ENCODE measurements at places on chromosomes 16 and 17. TPM values are rescaled to one million over a fixed set of nuclear protein-coding genes. Genes with fewer than 3 reads are reported as not detected.
A peak's percentile ranks its signal among the peaks of the same experiment; 100 is the strongest.

GRCh38 chr16:88368036-88368435 lies 14.7 kb upstream of the ZNF469 start:
- DNase-seq, result no peak

DNA sequence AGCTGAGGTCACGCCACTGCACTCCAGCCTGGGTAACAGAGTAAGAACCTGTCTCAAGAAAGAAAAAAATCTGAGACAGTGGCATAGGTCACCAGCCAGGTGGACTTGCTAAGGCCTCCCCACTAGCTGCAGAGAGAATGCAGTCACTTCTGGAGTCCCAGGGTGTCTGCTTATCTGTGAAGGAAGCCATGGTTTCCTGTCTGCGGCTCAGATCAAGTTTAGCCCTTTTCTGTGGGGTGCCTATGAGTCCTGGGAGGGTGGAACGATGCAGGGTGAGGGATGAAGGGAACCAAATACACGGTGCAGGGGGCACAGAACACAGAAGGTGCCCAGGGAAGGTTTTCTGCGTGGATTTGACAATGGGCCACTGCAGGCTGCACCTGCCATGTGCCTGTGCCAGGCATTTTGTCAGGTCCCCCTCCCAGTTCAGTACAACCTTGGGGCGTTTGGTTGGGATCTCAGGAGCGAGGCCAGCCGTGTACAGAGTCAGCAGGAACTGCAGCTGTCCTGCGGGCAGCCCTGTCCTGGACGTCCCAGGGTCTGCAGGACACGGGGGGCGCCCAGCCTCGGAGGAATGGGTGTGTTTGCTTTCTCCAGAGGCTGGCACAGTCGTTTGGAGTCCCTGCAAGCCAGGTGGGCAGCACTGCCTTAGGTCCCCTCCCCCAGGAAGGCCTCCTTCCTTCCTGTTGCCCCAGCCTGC lies 41.8 kb downstream of the RAB11FIP4 start:
- no peak for DNase-seq

DNA sequence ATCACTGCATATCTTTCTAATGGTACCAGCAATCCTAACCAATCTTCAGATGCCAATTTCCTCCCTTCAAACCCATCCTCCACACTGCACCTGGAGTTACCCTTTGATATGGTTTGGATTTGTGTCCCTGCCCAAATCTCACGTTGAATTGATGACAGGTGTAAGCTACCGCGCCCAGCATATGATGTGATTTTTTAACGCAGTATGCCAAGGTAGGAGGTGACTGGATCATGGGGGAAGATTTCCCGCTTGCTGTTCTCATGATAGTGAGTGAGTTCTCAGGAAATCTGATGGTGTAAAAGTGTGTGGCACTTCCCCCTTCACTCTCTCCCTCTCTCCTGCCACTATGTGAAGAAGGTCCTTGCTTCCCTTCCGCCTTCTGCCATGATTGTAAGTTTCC lies 57.0 kb downstream of the TOX3 start:
- DNase-seq, result no peak

GRCh38 chr16:65305266-65305959 lies 183.6 kb upstream of the CDH11 start:
- no peak for DNase-seq

DNA sequence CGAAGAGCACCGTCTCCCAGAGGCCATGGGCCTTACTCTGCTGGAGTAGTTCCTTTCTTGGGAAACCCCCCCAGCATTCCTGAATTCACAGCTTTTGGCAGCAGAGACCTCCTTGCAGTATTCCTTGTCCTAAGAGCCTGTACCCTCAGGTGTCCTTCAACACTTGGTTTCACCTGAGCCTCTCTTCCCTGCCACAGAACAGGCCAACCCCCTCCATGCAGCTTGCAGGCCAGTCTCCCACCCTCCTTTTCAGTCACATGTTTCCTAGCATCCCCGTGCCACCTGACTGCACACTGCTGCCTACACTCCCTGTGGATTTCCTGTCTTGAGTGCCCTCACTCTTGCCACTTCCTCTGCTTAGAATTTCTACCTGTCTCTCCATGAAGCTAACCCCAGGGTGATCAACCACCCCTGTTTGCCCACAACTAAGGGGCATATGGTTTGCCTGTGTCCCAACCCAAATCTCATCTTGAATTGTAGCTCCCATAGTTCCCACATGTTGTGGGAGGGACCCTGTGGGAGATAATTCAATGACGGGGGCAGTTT lies 65.5 kb downstream of the DYNLRB2 start:
- no peak for DNase-seq

Gene ZNF750
- not detected for total RNA-seq

DNA sequence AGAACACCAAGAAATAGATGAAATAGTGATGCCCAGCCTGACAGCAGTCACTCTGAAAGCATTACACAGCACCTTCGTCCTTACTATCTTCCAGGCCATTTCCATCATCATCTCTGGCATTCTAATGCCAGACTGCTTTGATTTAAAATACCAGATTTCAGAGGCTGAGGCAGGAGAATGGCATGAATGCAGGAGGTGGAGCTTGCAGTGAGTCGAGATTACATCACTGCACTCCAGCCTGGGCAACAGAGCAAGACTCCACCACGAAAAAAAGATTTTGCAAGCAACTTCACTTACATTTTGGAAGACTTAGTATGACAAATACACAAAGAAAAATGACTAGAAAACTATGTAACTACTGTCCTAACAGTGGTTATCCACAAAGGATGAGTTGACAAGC lies 244.0 kb downstream of the CPPED1 start:
- DNase-seq, result no peak

GRCh38 chr16:6969594-6969993 lies 363.1 kb upstream of the RBFOX1 start:
- DNase-seq, result no peak

DNA sequence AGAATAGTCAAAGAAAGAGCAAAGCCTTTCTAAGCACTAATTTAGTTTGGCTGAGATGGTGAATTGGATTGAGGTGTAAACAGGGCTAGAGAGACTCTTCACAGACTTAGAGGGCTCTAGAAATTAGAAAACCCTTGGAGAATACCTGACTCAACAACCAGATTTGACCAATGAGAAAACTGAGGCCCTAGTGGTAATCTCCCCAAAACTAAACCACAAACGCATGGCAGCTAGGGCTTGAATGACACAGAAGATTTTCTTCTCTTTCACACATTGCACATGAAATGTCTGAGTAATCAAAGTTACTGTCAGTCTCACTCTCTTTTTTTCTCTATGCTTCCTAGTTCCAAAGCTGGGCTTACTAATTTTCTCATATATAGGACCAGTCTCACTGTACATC lies 314.5 kb upstream of the KCNJ16 start:
- no peak for DNase-seq

- DNase-seq, result no peak
Observed at GRCh38 chr17:73278465-73279453, 17.1 kb upstream of the CPSF4L start.

DNA sequence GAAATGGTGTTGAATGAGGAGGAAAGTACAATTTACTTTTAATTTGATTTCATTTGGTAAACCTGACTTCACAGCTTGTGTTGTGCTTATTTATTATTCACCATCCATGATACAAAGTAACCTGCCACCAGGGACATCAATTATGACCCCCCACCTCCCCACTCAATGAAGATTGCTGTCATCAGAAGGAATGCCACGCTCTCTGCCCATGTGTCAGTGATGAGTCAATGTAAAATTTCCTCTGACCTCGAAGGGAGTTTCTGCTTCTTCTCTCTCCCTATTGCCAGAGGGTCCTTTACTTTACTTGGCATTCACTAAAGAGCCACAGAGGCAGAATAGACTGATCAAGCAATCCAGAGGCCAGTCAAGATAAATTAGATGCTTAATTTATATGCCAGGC lies 759.7 kb downstream of the CDH11 start:
- no peak for DNase-seq

GRCh38 chr17:81870981-81871386 lies at the start of gene ARHGDIA:
Gene ARHGDIA (minus strand): TSS chr17:81871337. CDS start chr17:81869930, 1,407 bp downstream.
- DNase-seq, result peak; percentile 93

Gene SOCS7
- 27.0 TPM for total RNA-seq

Gene TBC1D3E
- not detected for total RNA-seq

DNA sequence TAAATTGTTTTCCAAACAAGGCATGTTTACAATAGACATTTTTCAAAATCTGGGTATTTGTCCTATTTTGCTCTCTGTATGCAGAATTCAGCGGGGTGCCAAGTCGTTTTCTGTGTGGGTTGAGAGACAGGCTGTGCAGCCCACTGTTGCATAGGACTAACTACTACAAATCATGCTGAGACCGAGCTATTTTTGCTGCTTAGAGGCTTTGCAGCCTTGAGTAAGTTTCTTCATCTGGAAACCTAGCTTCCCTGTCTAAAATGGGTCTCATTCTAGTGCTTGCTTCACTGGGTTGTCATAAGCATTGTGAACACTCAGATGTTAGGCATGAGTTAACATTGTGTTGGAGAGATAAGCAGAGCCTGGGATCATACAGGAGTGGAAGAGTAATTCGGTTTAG lies 1.3 kb downstream of the PRPSAP2 start:
- peak; percentile 33 for DNase-seq

Gene NLRP1
- total RNA-seq, result 29.3 TPM

GRCh38 chr16:83901101-83901500 lies 2.2 kb downstream of the MLYCD start:
- no peak for DNase-seq

Gene SLC47A2
- total RNA-seq, result 0.43 TPM

DNA sequence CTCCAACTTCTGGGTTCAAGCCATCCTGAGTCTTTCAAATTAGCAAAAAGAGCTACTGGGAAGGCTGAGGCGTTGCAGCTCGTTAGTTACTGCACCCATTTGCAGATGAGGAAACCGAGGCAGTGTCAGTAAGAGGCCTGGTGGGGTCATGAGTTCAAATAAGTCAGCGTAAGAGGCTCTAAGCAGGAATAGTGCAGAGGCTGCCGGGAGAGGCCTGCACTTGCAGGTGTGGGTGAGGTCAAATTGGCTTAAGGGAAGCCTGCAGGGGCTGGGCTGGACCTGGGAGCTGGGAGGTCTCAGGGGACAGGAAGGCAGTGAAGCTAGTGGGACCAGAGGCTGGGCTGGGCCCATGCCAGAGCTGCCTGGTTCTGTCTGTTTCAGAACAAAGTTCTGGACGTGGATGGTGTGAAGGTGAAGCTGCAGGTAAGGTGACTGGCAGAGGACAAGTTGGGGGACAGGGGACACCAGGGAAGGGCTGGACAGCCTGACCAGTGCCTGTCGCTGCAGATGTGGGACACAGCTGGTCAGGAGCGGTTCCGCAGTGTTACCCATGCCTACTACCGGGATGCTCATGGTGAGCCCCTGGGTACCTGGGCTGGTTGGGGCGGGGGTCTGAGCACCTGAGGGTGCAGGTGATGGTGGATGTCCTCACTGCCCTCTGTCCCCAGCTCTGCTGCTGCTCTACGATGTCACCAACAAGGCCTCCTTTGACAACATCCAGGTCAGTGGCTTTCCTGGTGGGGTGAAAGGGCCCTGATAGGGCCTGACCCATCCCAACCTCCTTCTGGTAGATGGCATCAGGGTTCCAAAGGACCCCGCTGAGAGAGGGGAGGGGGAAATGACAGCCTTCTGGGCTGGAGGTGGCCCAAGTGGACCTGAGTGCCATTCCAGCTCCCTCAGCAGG lies 3.0 kb downstream of the RAB26 start:
- DNase-seq, result no peak

GRCh38 chr16:82776470-82777146 lies 149.8 kb downstream of the CDH13 start:
- no peak for DNase-seq

DNA sequence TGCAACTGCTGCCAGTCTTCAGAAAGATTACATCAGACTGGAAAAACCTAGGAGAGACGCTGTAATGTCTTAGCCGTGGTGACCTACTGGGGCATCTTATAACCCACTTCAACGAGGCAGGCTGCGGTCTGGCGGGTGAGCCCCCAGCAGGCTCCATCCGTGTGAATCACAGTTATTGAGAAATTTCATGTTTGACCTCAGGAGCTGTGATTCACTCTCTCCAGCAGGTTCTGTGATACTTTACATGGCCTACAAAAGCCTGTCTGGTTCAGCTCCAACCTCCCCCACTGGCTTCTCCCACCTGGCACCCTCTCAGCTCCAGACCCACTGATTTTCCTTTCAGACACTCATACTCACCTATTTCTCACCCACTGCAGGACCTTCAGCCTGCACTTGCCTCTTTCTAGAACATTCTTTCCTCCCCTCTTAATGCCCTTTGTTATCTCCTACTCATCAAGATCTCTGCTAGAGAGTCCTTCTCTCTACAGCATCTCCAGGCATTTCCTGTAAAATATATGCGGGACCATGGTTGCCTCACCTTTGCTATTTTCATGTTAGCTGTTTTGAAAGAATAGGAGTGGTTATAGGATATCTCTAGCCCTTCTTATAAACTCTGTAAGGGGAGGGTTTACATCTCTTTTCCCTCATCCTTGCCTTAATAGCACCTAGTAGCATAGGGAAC lies 227.9 kb downstream of the MAF start:
- no peak for DNase-seq

Gene PVALEF
- total RNA-seq, result not detected

Gene P2RX5
- total RNA-seq, result not detected

Gene HEATR3
- total RNA-seq, result 26.7 TPM

- no peak for DNase-seq
Observed at GRCh38 chr17:44645341-44645740, 10.9 kb upstream of the MEIOC start.

Gene MSLN
- total RNA-seq, result 1.2 TPM

Gene KRT20
- total RNA-seq, result not detected

Gene ABCC12
- total RNA-seq, result 0.12 TPM

GRCh38 chr16:76182041-76182635 lies 95.1 kb upstream of the CNTNAP4 start:
- DNase-seq, result no peak

Gene CD300LG
- total RNA-seq, result not detected

- DNase-seq, result peak; percentile 88
Observed at GRCh38 chr17:17783116-17783824, 53.5 kb downstream of the SREBF1 start.

GRCh38 chr16:4640572-4641305 lies 16.1 kb downstream of the MGRN1 start:
- no peak for DNase-seq

Gene CHAD
- total RNA-seq, result not detected

DNA sequence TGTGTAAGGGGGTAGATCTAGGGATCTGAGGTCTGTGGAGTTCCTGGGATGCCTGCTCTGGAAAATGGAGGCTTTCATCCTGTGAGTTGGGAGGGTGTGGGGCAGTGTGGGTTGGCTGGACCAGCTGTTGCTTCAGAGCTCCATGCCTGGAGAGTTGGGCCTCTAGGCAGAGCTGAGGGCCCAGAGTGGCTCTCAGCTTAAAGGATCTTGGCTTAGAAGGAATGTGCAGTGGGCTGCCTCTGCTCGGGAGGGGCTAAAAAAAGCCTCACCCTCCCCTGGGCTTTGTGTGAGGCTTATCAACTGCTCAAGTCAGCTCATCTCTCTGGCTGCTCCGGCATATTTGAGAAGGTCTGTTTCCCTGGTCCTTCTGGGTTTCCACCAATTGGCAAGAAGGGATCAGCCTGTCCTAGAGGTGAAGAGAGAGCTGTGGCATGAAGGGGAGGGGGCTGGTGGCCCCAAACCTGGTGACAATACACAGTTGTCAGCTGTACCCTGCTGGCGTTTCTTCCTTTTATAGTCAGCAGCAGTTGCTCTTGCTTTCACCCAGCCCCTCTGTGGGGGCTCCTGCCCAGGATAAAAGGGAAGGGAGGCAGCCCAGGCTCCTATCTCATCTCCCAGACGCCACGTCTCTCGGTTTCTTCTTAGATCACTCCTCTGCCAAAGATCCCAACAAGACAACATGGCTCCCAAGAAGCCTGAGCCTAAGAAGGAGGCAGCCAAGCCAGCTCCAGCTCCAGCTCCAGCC lies at the start of gene MYL4:
MYL4 (plus strand) TSS at position 605 of the 745 bp plus-strand sequence; CDS start at position 680, 75 bp downstream.
- peak; percentile 47 for DNase-seq

Data from neural progenitor cell (in vitro differentiated cells).